Uterus (tissue), 4 donors: ENCODE measurements at places on chromosomes 1 and 21. TPM values are rescaled to one million over a fixed set of nuclear protein-coding genes. Genes with fewer than 3 reads are reported as not detected.
A peak's percentile ranks its signal among the peaks of the same experiment; 100 is the strongest.

DNA sequence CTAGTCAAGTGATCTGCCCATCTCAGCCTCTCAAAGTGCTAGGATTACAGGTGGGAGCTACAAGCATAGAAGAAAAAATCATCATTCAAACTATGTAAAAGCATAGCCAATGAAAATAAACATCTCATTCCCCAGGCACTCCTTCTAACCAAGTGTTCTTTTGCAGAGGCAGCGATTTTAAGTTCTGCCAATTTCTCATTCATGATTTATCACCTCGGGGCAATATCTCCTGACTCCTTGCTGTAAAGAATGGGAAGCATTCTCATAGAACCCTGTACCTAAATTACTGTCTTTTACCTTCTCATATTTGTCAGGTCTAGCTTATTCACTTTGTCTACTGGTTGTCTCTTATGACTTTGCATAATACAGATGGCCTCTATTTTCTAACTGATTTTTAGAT, 32.5 kb upstream of the IVNS1ABP start:
- no peak overlapping the region for H3K4me3 ChIP-seq
- no peaks in the 10 kb centered on the region for H3K4me1 ChIP-seq
- no peak for DNase-seq
- H3K27ac ChIP-seq = no peak overlapping the region
- no peaks in the 10 kb centered on the region for H3K27me3 ChIP-seq

DNA sequence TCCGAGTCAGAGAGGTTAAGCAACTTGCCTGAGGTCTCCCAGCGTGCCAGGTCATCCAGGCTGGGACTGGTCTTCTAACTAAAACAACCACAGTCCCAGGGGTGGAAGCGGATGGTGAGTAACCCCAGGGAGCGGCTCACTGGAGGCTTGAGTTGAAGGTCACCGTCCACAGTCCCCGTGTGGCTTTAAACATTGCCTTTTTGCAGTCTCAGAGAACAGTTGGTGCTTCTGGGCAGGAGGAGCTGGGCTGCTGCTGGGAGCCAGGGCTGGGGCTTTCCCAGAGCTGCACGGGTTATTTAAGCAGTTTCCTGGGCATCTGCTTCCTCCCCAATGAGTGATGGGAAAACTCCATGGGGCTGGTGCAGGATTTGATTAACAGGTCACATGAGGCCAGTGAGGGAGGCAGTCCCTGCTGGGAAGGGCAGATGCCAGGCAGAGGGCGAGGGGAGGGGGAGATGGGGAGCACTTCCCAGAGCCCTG, 12.3 kb downstream of the ARHGEF10L start:
- H3K27ac ChIP-seq = no peak overlapping the region
- H3K4me3 ChIP-seq = no peak overlapping the region
- no peaks in the 10 kb centered on the region for H3K36me3 ChIP-seq
- H3K27me3 ChIP-seq = no peaks in the 10 kb centered on the region
- DNase-seq = no peak
- H3K4me1 ChIP-seq = peaks cover 14% of the 10 kb centered on the region

SPRR2G gene
- total RNA-seq = not detected

GRCh38 chr1:16981269-16981849, 939 bp upstream of the MFAP2 start:
- no peaks in the 10 kb centered on the region for H3K4me1 ChIP-seq
- peak overlapping the region; percentile 96 for H3K27ac ChIP-seq
- no peaks in the 10 kb centered on the region for H3K36me3 ChIP-seq
- no peak overlapping the region for H3K4me3 ChIP-seq

- H3K36me3 ChIP-seq = no peaks in the 10 kb centered on the region
- H3K4me1 ChIP-seq = no peaks in the 10 kb centered on the region
- H3K27me3 ChIP-seq = no peaks in the 10 kb centered on the region
- H3K27ac ChIP-seq = no peak overlapping the region
Measured at GRCh38 chr1:41641475-41641814, 157.0 kb upstream of the EDN2 start.

DNA sequence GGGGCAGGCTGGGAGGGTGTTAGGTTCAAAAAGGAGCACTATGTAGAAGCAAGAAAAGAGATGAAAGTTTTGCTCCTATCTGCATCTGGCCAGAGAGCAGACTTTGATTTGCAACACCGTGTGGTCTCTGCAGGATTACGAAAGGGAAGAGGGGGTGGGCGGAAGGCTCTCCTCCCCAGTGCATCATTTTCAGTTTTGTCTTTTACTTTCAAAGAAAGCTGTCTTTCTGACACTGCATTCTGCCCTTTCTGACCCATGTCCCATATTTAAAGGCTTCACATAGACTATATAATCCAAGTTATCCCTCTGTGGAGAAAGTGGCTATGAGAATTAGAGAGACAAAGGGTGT, 126.5 kb downstream of the RHOU start:
- H3K27me3 ChIP-seq = no peaks in the 10 kb centered on the region
- no peaks in the 10 kb centered on the region for H3K4me1 ChIP-seq
- no peak for DNase-seq

DNA sequence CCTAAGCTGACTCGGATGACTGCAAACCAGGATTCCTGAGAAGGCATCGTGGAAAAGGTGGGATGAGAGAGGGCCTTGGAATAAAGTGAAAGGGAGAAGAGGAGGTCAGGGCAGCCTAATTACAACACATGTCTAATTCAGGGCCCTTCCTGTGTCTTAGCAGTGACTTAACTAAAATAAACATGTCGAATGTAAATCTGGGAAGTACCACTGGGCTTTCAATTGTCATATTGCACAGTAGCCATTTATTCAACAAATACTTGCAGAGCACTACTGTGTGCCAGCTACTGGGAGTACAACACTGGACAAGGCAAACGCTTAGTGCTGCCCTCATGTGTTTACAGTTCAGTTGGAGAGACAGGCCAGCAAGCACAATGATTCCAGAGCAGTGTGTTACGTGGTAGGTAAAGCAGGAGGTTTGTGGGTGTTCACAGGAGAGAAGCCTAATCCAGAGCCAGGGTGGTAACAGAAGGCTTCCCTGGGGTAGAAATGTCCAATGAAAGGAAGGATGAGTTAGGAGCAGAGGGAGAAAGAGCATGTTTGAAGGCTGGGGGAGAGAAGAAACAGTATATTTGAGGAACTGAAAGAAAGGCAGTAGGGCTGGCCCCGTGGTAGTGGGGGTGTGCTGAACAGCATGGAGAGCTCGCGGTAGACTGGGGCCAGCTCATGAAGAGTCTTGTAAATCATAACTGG, 38.0 kb upstream of the RASAL2 start:
- no peaks in the 10 kb centered on the region for H3K4me1 ChIP-seq
- no peaks in the 10 kb centered on the region for H3K27me3 ChIP-seq
- H3K27ac ChIP-seq = peak overlapping the region; percentile 79
- H3K4me3 ChIP-seq = no peak overlapping the region

DNA sequence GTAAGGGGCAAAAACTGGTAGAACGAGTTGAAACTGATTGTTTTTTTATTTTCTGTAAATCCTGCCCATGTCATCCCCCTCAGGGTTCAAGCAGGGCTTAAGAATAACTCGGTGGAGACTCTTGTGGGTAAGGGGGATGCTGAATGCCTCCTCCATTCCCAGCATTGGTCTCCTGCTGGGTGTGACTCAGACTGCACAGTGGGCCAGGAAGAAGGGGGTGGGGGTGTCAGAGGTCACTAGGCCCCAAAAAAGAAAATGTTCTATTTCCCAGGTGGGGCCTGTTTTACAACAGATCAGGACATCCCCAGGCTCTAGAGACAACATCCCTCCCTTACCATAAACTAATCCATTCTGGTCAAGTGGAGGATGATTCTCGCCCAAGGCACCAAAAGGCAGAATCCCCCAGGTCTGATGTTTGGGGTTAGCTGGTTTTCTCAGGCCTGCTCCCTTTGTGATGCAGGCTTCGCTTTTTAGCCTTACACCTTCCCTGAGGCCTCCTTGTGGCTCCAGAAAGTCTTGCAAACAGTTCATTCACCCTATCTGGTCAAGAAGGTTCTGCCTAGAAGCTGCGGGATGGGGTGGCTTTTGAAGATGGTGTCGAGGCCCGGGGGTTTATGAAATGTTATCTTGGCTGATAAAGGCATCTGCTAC, 10.7 kb upstream of the GRHL3 start:
- no peaks in the 10 kb centered on the region for H3K36me3 ChIP-seq

FAM72A gene
- not detected for total RNA-seq

TSPEAR gene
- 0.51 TPM for total RNA-seq

ARL8A gene
- 4.6 TPM for total RNA-seq

DNA sequence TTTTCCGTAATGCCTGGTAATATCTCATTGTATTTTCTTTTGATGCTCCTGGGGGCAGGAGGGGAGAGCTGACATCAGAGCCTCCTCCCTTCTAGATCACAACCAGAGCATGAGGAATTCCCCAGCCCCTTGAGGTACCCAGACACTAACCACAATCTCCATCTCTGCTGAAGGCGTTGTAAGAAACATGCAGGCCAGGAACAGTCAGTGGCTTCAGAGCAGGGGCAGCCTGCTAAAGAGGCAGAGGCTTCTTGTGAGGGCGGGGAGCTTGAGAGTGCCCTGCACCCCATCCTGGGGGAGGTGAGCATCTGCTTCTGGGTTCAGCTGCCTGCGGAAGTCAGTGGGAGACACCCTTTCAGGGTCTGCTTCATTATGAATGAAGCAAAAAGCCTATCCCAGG, 19.0 kb downstream of the MAPKAPK2 start:
- no peak for DNase-seq
- H3K4me3 ChIP-seq = no peak overlapping the region
- no peaks in the 10 kb centered on the region for H3K36me3 ChIP-seq
- no peaks in the 10 kb centered on the region for H3K27me3 ChIP-seq
- H3K4me1 ChIP-seq = peaks cover 27% of the 10 kb centered on the region

GRCh38 chr1:88742531-88742930, 58.5 kb downstream of the PKN2 start:
- H3K36me3 ChIP-seq = no peaks in the 10 kb centered on the region
- DNase-seq = no peak
- H3K27me3 ChIP-seq = no peaks in the 10 kb centered on the region
- no peaks in the 10 kb centered on the region for H3K4me1 ChIP-seq
- no peak overlapping the region for H3K4me3 ChIP-seq

- no peaks in the 10 kb centered on the region for H3K27me3 ChIP-seq
- H3K27ac ChIP-seq = no peak overlapping the region
- H3K4me3 ChIP-seq = no peak overlapping the region
Measured at GRCh38 chr1:81681114-81681513, 119.6 kb upstream of the ADGRL2 start.

TMPRSS15 gene
- total RNA-seq = not detected

DNA sequence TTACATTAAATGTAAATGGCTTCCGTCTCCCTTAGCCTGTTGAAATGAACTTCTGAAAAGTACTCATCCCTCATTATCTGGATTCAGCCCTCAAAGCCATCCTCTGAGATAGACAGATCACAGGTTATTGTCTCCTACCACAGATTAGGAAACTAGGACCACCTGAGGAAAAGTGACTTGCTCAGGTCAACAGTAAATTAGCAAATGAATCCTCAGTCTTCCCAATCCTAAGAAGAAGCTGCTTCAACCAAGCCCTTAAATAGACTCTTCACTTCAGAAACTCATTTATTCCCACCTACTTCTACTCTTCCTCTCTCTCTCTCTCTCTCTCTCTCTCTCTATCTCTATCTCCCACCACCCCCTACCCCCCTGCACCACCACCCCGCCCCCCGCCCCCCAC, 152.3 kb downstream of the DMRTA2 start:
- no peak overlapping the region for H3K4me3 ChIP-seq
- no peaks in the 10 kb centered on the region for H3K4me1 ChIP-seq
- no peak for DNase-seq

DNA sequence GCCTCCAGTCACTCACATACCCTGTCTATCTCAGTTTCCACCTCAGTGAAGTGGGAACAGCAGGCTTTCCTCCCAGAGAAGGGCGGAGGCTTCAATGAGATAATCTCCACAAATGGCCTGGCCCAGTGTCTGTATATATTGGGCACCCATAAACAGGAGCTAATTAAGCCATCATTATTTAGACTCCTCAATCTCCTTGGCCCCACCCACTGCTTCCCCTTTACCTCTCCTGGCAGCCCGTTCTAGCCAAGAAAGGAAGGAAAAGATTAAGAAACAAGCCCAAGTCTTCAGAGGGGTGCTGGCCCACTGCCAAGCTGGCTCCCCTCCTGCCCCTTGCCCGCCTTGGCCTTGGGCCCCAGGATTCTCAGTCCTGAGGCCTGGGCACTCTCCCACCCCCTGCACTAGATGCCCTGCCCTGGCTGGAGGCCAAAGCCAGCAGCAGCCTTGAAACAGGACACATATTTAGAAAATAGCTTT, 15.9 kb upstream of the EPB41 start:
- no peaks in the 10 kb centered on the region for H3K27me3 ChIP-seq
- H3K4me1 ChIP-seq = no peaks in the 10 kb centered on the region
- H3K27ac ChIP-seq = peak overlapping the region; percentile 26

GRCh38 chr1:96234299-96234698, 487.3 kb upstream of the PTBP2 start:
- no peak overlapping the region for H3K4me3 ChIP-seq
- peak overlapping the region; percentile 25 for H3K27ac ChIP-seq
- H3K36me3 ChIP-seq = no peaks in the 10 kb centered on the region
- no peaks in the 10 kb centered on the region for H3K4me1 ChIP-seq

- H3K36me3 ChIP-seq = no peaks in the 10 kb centered on the region
- H3K4me3 ChIP-seq = no peak overlapping the region
- no peaks in the 10 kb centered on the region for H3K27me3 ChIP-seq
- H3K4me1 ChIP-seq = no peaks in the 10 kb centered on the region
- H3K27ac ChIP-seq = no peak overlapping the region
- no peak for DNase-seq
Measured at GRCh38 chr1:29224356-29224837, 6.3 kb downstream of the MECR start.

GRCh38 chr1:36831186-36831810, 203.0 kb downstream of the GRIK3 start:
- no peaks in the 10 kb centered on the region for H3K27me3 ChIP-seq
- H3K36me3 ChIP-seq = no peaks in the 10 kb centered on the region
- H3K4me1 ChIP-seq = no peaks in the 10 kb centered on the region
- H3K27ac ChIP-seq = no peak overlapping the region
- no peak for DNase-seq
- no peak overlapping the region for H3K4me3 ChIP-seq

HRNR gene
- total RNA-seq = not detected

DNA sequence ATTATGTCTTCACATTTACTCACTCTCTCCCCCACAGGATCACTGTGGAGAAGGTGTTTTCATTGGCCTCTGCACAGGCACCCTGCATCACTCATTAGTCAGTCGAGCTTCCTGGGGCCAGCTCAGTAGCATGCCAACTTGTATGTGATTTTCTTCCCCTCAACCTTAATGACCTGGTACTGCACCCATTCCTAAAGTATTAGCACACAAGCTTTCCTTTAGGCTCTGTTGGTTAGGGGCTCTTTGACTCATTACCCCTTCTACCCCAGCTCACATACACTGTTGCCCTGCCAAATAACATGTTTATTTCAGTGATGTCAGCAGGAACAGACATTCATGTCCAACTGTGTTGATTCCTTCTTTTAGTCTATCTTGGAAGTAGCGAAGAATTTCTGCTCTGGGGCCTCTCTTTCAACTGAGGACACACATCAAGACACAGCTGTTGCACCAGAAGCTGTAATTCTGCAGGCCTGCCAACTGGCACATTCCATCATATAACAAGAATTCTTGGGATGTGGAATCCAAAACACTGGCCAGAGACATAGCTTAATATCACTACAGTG, 603.5 kb upstream of the ADAMTS5 start:
- no peak overlapping the region for H3K27ac ChIP-seq
- no peaks in the 10 kb centered on the region for H3K27me3 ChIP-seq
- H3K36me3 ChIP-seq = no peaks in the 10 kb centered on the region
- peak; percentile 42 for DNase-seq
- no peak overlapping the region for H3K4me3 ChIP-seq

GRCh38 chr1:934991-935750, 11.4 kb downstream of the SAMD11 start:
- H3K4me1 ChIP-seq = peaks cover 4% of the 10 kb centered on the region
- no peaks in the 10 kb centered on the region for H3K36me3 ChIP-seq
- no peaks in the 10 kb centered on the region for H3K27me3 ChIP-seq
- no peak overlapping the region for H3K27ac ChIP-seq
- DNase-seq = no peak
- no peak overlapping the region for H3K4me3 ChIP-seq

GRCh38 chr1:94755675-94756074, 64.5 kb upstream of the SLC44A3 start:
- H3K27ac ChIP-seq = peak overlapping the region; percentile 1
- DNase-seq = peak; percentile 53
- no peak overlapping the region for H3K4me3 ChIP-seq
- H3K27me3 ChIP-seq = no peaks in the 10 kb centered on the region
- H3K36me3 ChIP-seq = no peaks in the 10 kb centered on the region
